ENCODE measurements at places on chromosomes 3 and 15.

DNA sequence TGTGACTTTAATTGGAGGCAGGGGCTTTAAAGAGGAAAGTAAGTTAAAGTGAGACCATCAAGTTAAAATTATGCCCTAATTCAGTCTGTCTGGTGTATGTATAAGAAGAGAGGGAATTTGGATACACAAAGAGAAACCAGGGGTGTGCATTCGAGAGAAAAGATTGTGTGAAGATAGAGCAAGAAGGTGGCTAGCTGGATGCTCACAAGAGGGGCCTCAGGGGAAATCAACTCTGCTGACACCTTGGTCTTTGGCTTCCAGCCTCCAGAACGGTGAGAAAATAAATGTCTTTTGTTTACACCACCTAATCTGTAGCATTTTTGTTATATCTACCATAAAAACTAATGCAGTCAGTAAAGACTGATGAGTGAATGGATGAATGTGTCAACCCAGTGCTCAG lies 907.3 kb upstream of the CFAP20DC start:
- no peak for DNase-seq

GRCh38 chr3:29247088-29247745 lies 33.7 kb upstream of the RBMS3 start:
- DNase-seq, result no peak

DNA sequence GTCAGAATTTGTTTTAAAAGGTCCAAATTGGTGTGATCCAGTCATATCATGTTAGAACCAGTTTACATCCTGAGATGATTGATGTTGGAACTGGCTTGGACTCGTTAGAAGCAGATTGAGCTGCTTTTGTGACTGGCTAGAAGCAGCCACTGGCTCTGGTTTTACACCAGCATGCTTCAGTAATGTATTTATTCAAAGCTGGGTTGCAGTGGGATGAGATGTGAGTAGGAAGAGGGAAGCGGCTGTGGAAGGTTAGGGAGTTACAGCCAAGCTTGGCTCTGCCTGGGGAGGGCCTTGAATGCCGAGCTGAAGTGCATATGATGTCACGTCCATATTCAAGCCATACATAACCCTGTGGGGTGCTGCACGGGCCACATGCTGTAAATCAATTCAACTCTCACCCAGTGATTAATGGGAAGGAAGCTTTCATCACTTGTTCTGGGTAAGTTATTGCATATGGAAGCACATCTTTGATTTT lies 104.0 kb upstream of the SMAD3 start:
- DNase-seq, result no peak

DNA sequence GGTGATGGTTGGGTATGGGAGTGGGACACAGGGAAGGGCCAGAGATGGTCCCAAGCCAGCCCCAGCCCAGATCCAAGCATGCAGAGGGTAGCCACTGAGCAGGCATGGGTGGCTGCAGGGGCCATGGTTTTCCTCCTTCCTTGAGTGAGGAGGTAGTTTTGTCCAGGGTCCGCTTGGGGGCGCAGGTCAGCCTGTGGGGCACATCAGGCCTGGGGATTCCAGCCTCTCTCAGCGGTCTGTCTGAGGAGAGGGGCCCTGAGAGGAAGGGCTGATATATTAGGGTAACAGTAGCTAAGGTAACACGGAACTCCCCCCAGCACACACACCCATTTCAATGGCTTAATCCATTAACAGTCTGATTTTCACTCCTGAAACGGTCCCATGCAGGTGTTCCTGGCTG lies 22.7 kb upstream of the LCTL start:
- DNase-seq, result no peak

GRCh38 chr3:194928831-194929577 lies 243.3 kb downstream of the FAM43A start:
- no peak for DNase-seq

DNA sequence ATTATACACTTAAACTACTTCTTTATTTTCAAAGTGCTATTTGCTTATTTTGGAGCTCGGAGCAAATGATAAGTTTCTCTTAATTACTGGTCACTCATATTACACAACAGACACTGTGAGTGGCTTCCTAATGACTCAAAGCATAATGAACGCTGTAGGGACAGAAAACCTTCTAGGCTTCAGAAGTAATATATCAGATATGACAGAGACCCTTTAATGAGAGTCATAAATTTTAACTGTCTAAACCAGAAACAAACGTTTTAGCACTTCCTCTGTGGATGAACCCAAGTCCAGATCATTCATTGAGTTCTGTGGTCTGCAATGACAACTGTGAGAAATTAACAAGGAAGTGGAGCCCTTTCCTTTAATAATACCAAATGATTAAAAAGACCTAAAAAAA lies 66.6 kb downstream of the ARPP21 start:
- DNase-seq, result no peak

DNA sequence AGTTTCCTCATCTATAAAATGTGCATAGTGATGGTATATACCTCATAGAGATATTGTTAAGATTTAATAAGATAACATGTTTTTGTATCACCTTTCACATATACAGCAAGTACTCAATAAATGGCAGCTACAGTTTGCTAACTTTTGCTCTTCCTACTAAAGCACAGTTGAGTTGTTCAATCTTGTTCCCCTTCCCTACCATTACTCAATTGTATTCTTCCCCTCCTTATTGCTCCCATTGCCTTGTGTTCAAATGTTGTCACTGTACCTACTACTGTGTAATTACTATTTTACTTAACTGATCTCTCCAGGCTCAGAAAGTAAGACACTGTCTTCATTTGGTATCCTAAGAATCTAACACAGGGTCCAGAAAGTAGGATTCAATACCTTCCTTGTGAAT lies 5.5 kb downstream of the CD47 start:
- DNase-seq, result no peak

DNA sequence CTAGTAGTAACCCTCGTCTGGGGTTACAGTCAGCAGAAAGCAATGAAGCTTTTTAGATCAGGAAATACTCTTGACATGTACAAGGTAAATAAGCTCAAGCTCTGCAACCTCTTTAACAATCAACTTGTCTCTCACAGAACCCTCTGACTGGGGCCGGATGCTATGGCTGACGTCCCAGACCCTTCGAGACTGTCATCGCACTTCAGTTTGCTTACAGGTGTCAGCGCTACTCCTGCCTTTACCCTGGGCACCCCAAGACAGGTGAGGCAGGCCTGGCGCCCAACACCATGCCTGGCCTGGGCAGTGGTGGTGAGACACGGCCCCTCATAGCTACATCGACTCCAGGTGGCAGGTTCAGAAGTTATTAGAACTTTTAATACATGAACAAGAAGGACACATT lies 30.6 kb downstream of the LRRFIP2 start:
- no peak for DNase-seq

- no peak for DNase-seq
Measured at GRCh38 chr3:155233213-155233612, 60.3 kb downstream of the STRIT1 start.

DNA sequence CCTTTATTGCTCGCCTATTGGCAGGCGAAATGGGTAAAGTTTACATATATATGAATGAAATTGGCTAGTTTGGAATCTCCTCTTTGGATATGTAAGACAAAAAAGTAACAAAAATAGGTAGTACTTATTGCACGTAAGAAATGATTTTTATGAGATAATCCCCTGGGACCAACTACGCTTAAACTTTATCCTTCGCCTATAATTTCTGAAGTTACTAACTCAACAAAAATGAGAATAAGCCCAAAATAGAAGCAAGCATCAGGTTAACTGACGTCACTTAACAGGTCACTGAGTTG lies 438 bp upstream of the SLC49A4 start:
- no peak for DNase-seq

DNA sequence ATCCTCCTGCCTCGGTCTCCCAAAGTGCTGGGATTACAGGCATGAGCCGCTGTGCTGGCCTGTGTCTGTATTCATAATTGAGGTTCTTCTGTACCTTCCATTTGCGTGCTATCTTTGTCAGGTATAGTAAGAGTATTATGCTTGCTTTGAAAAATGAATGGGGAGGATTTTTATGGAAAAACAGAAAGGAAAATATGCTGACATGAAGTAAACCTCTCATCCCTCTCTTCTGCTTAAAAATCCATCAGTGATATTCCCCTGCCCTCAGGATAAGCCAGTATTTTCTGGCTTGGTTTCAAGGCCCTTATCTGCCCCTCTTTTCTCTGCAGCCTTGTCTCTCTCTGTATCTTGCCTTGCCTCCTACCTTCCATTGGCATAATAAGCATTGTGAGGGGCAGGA lies 80.7 kb downstream of the NR1D2 start:
- DNase-seq, result no peak

DNA sequence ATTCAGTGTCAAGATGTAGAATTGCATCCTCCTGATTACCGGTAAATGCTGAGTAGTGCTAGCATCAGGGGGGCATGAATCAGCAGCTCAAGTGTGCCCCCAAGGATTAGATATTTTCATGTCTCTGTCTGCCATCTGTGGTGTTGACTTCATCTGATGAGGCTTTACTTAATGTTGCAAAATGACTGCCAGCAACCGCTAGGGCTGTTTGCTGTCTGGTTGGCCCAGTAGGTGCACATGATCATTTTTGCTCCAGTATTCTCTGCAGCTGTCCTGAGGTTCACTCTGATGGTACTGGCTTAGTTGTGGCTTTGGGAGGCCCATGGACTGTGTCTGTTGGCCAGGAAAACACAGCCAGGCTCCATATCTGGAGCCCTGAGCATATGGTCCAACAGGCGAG lies 316.4 kb downstream of the SOX2 start:
- no peak for DNase-seq

DNA sequence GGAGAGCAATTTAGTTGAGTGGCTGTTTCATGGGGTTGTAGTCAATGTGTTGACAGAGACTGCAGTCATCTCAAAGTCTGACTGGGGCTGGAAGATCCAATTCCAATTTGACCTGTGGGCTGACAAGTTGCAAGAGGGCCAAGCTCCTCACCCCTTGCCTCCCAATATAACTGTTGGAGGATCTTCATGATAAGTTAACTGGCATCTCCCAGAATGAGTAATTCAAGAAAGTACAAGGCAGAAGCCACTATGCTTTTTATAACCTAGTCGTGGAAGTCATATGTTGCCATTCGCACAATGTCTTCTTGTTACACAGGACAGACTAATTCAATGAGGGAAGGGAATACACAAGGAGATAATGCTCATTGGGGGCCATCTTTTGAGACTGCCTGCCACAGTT lies 29.1 kb downstream of the GPR15 start:
- no peak for DNase-seq

DNA sequence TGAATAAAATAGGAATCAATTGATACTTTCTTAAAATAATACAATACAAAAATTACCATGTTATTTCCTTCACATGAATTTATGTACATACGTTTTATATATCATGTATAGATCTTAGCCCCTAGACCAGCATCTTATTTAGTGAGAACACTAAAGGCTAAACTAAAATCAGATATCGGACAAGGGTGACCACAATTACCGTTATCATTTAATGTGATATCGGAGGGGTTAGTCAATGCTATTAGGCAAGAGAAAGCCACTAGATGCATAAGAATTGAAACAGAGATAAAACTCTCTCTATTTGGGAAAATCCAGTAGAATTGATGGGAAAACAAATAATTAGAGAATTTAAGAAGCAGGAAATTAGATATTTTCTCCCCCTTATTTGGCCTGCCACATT lies 46.5 kb upstream of the TIMP4 start:
- no peak for DNase-seq

DNA sequence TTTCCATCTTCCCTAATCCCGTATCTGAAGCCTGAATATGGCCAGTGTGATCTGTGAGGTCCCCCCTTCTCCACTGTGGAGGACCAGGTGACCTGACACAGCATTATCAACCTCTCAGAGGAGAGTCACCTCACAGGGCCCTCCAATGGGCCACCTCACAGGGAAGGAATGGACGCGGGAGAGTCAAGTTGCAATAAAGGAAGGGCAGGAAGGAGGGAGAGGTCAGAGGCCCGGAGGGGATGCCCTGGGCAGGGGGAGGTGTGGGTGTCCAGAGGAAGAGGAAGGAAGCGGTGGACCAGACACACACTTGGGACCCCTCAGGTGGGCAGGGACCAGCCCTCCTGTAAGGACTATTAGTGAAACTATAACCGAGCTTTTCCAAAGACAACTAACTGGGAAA lies 14.6 kb upstream of the LRRC15 start:
- no peak for DNase-seq

DNA sequence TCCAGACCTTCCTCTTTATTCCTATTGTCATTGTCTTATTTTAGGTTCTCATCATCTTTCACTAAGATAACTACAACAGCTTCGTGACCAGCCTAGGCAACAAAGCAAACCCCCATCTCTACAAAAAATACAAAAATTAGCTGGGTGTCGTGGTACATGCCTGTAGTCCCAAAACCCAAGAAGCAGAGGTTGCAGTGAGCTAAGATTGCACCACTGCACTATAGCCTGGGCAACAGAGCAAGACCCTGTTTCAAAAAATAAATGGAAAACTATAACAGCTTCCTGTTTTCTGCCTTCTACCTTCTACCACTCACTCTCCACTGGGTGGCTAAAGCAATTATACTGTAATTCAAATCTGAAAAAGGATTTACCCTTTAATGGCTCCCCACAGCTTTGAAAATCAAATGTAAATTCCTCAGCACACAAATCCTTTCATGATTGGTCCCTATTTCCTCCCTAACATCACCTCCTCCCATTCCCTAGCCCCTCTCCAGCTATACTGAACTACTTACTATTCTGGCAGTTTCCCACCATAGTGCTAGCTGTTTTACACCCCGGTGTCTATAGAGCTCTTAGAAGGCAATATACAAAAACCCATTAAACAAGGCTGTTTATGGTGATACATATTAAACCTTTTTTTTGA lies 33.4 kb downstream of the LRRFIP2 start:
- DNase-seq, result no peak

DNA sequence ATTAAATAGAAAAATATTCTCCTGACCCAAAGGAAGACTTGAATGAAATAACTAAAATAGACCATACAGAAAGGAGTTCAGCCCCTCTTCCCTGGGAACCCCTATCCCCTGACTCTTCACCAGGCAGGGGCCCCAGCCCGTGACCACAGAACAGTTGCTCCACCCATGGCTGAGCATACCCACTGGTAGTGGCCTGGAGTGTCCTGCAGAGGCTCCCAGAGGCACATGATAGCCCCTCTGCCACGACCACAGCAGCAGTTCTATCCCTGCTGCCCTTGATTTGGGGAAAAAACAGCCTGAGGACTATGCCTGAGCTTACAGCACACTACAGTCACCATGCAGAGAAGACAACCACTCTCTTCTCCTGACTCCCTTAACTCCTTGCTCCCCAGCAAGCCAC lies 31.8 kb downstream of the TTC14 start:
- DNase-seq, result no peak

- no peak for DNase-seq
Measured at GRCh38 chr3:14265246-14265962, 86.8 kb downstream of the LSM3 start.

GRCh38 chr15:101059381-101060341 lies 140.5 kb downstream of the LRRK1 start:
- DNase-seq, result no peak

- DNase-seq, result no peak
Measured at GRCh38 chr3:131147534-131147933, 120.9 kb downstream of the NEK11 start.

DNA sequence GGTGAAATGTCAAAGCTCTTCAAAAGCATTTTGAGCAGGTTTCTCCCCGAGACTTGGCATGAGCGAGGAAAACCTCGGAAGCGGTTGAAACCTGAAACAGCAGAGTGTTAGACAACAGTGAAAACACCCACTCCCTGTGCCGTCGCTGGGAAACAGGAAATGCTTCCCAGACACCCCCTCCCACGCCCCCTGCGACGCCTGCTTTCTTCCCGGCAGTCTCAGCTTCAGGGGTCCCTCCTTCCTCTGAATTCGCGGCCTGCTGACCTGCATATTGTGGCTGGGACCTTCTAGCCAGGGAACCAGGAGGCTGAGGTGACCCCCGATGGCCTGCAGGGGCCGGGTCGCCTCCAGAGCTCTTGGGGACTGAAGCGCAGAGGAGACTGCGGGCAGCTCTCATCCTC lies 250.6 kb upstream of the LYSMD4 start:
- no peak for DNase-seq

- DNase-seq, result no peak
Measured at GRCh38 chr3:68025189-68025588, 370.8 kb upstream of the SUCLG2 start.

Data from activated naive CD8-positive, alpha-beta T cell treated with anti-CD3 and anti-CD28 coated beads for 36 hours (primary cell).